ENCODE measurements at places on chromosomes 4 and X.

DNA sequence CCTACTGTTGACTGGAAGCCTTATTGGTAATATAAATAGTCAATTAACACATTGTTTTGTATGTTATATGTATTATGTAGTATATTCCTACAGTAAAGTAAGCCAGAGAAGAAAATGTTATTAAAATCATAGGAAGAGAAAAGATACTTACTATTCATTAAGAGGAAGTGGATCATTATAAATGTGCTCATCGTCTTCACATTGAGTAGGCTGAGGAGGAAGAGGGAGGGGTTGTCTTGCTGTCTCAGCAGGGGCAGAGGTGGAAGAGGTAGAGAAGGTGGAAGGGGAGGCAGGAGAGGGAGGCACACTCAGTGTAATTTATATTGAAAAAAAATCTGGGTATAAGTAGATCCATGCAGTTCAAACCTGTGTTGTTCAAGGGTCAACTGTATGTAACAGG, 10.6 kb downstream of the CDKL5 start:
- DNase-seq, result no peak

DNA sequence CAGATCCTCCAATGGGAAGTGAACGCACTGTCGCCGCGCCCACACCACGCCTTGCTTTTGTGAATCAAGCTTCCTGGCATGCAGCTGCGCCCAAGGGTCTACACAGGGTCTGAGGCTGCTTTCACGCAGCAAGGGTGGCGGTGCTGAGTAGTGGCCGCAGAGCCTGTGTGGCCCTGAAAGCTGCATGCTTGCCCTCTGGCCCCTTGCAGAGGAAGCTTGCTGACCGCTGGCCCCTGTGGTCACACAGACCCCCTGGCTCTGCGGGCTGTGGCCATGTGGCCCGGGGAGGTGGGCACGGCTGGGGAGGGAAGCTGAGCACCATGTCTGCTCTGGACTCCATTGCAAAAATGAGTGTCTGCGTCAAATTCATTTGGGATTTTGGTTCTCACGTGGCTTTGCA, 8.8 kb downstream of the DOK7 start:
- no peak for DNase-seq

- no peak for DNase-seq
Observed at GRCh38 chrX:635428-636090, 5.0 kb downstream of the SHOX start.

DNA sequence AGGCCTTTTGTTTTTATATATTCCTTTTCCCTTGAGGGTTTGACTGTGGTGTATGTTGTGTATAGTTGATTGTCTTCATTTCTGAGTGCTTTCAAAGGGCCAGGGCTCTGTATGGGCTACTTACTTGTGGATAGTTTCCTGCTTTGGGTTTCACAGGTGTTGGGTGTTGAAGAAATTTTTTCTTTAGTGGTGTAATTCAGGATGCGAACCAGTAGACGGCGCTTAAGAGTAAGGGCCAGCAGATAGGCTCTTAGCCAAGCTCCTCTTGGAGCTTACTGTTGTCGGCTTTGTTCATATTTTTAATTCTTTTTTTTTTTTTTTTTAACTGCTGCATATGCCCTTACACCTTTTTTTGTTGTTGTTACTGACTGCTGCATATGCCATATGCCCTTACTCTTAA, 276.3 kb upstream of the GALNT7 start:
- DNase-seq, result peak; percentile 42

DNA sequence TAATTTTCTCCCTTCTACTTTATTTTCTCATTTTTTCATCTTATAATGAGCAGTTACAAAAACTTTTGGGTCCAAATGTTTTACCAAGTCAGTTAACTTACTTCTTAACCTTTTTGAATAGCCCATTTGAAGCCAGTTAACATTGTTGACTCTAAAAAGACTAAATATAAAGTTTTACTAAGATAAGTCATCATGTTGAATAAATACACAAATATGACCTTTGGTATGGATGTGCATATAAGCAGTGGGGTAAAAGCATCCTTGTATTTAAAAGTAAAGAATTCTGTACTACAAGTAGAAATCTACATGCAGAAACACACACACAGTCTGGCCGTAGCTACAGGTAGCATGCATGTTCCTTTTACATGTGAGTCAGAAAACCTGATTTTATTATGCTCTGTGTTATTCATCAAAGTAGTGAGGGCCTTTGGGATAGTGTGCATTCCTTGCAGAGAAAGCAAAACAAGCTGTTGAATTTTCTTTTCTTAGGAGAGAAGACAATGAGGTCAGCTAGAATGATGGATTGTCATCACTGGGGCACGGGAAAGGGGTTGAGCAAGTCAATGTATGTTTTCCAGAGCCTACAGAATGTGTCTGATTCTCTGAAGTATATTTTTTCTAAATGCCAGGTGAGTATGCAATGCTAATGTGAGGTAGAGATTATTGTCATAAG, 533.2 kb upstream of the AGA start:
- no peak for DNase-seq
